Ascending aorta (tissue), 2 donors: ENCODE measurements at places on chromosomes 7 and 10. TPM values are rescaled to one million over a fixed set of nuclear protein-coding genes. Genes with fewer than 3 reads are reported as not detected.
A peak's percentile ranks its signal among the peaks of the same experiment; 100 is the strongest.

GRCh38 chr7:1520539-1521234 lies 9.8 kb upstream of the MAFK start:
- H3K27me3 ChIP-seq, result no peaks in the 10 kb centered on the region
- H3K4me3 ChIP-seq, result no peak overlapping the region

- H3K4me3 ChIP-seq, result no peak overlapping the region
- no peak overlapping the region for H3K27ac ChIP-seq
- DNase-seq, result no peak
- H3K27me3 ChIP-seq, result no peaks in the 10 kb centered on the region
- no peaks in the 10 kb centered on the region for H3K36me3 ChIP-seq
- H3K4me1 ChIP-seq, result no peaks in the 10 kb centered on the region
Observed at GRCh38 chr10:36303896-36304295, 661.8 kb upstream of the FZD8 start.

GRCh38 chr7:964401-965231 lies 10.1 kb upstream of the ADAP1 start:
- peaks cover 28% of the 10 kb centered on the region for H3K36me3 ChIP-seq
- H3K27me3 ChIP-seq, result no peaks in the 10 kb centered on the region
- DNase-seq, result peak; percentile 30
- peak overlapping the region; percentile 87 for H3K27ac ChIP-seq
- H3K4me3 ChIP-seq, result peak overlapping the region; percentile 32

YAE1 gene
- total RNA-seq, result 3.3 TPM

- H3K4me3 ChIP-seq, result no peak overlapping the region
- no peak overlapping the region for H3K27ac ChIP-seq
- peak; percentile 40 for DNase-seq
- H3K4me1 ChIP-seq, result peaks cover 5% of the 10 kb centered on the region
- H3K36me3 ChIP-seq, result no peaks in the 10 kb centered on the region
Observed at GRCh38 chr10:47259466-47259865, 40.5 kb upstream of the GDF10 start.

DNA sequence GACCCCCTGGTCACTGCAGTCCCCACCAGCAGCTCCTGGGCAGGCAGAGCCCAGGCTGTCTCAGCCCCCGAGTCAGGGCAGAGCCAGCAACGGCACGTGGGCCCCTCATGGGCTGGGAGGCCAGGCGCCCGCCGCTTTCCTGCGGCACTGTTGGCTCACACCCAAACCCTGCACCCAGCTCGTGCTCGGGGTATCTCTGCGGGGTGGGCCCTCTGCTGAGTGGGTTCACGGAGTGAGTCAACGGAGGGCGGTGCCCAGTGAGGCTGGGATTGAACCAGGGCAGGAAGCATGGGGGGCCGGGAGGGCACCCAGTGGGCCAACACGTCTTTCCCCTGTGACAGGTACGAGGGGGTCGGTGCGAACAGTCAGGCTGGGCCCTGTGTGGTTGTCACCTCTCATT lies 28.9 kb downstream of the ADAP1 start:
- peaks cover 3% of the 10 kb centered on the region for H3K4me1 ChIP-seq
- no peak overlapping the region for H3K27ac ChIP-seq
- H3K36me3 ChIP-seq, result no peaks in the 10 kb centered on the region
- no peak overlapping the region for H3K4me3 ChIP-seq
- no peak for DNase-seq
- H3K27me3 ChIP-seq, result no peaks in the 10 kb centered on the region

- no peak for DNase-seq
- H3K4me3 ChIP-seq, result no peak overlapping the region
- no peaks in the 10 kb centered on the region for H3K4me1 ChIP-seq
Observed at GRCh38 chr10:61279400-61279799, 173.8 kb downstream of the TMEM26 start.

GRCh38 chr10:94383530-94383929 lies 18.8 kb upstream of the TBC1D12 start:
- no peaks in the 10 kb centered on the region for H3K4me1 ChIP-seq
- no peak for DNase-seq
- no peaks in the 10 kb centered on the region for H3K36me3 ChIP-seq
- H3K4me3 ChIP-seq, result no peak overlapping the region
- no peak overlapping the region for H3K27ac ChIP-seq

PARG gene
- 1.9 TPM for total RNA-seq

GRCh38 chr10:97791824-97792721 lies 20.3 kb upstream of the SFRP5 start:
- H3K4me1 ChIP-seq, result no peaks in the 10 kb centered on the region
- DNase-seq, result peak; percentile 72
- no peak overlapping the region for H3K4me3 ChIP-seq
- H3K27ac ChIP-seq, result no peak overlapping the region
- H3K36me3 ChIP-seq, result no peaks in the 10 kb centered on the region
- H3K27me3 ChIP-seq, result peaks cover 4% of the 10 kb centered on the region

DNA sequence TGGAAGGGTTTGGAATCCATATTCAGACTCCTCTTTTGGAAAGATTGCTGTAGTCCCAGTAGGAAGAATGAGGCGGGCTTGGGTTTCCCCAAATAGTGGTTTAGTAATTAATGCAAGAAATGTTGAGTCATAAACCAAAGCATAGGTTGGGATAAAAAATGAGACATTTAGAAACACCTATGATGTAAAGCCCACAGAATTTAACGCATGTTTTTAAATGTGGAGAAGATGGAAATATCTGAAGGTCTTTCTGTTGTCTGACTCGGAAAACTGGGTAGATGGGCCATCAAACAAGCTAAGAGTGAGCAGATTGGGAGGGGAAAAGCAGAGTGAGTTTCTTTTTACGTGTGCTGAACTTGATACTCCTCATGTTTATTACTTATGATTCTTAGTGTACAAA lies 62.2 kb downstream of the LANCL2 start:
- H3K36me3 ChIP-seq, result peaks cover 7% of the 10 kb centered on the region
- no peak overlapping the region for H3K27ac ChIP-seq
- H3K4me3 ChIP-seq, result no peak overlapping the region
- DNase-seq, result no peak
- no peaks in the 10 kb centered on the region for H3K27me3 ChIP-seq

GRCh38 chr10:30812018-30812851 lies 182.7 kb upstream of the LYZL2 start:
- peak overlapping the region; percentile 93 for H3K27ac ChIP-seq
- DNase-seq, result no peak
- H3K27me3 ChIP-seq, result no peaks in the 10 kb centered on the region
- no peaks in the 10 kb centered on the region for H3K36me3 ChIP-seq

KIAA1549 gene
- 0.11 TPM for total RNA-seq

- no peaks in the 10 kb centered on the region for H3K27me3 ChIP-seq
- DNase-seq, result no peak
- H3K27ac ChIP-seq, result no peak overlapping the region
- no peak overlapping the region for H3K4me3 ChIP-seq
Observed at GRCh38 chr10:47403446-47404318, 19.6 kb upstream of the ZNF488 start.

GOLGA7B gene
- 0.11 TPM for total RNA-seq

DNA sequence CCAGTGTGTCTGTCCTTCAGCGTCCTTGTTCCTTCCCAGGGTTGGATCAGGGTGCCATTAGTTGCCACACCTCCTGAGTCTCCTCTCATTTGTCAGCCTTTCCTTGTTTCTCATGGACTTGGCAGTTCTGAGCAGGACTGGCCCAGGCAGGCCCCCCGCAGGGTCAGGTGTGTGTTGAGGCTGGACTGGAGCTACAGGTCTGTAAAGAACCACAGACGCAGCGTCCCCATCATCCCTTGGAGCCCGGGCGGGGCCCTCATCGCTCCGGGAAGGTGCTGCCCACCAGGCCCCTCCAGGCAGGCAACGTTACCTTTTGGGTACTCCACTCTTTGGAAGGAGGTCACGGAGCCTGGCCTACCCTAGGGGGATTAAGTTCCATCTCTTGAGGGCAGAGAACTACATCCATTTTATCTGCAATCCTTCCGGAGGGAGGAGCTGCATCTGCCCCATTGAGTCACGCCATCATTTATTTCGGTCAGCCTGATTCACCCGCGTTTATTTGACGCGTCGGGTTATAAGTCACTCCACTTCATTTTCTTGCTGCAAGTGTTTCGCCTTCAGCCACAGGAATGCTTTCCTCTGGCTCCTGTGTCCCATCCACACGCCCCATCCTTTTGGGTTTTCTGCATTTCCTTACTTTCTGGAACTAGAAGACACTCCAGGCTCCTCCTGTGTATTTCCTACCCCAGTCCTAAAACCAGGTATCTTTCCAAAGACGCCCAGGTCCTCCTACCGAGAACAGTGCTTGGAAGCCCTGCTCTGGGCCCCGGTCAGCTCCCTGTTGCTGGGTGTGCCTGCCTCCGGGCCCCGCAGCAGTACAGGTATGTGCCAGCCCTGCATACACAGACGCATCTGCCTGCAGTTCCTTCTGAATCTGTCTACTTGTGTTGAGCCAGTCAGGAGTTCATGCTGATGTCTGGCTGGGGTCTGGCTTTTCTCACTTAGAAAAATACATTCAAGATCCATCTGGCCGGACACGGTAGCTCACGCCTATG lies 141.9 kb downstream of the MAD1L1 start:
- H3K27ac ChIP-seq, result no peak overlapping the region
- no peak for DNase-seq
- no peak overlapping the region for H3K4me3 ChIP-seq
- no peaks in the 10 kb centered on the region for H3K27me3 ChIP-seq
- no peaks in the 10 kb centered on the region for H3K4me1 ChIP-seq
- no peaks in the 10 kb centered on the region for H3K36me3 ChIP-seq

GRCh38 chr10:21888959-21889358 lies 114.6 kb downstream of the DNAJC1 start:
- no peak for DNase-seq
- peaks cover 19% of the 10 kb centered on the region for H3K36me3 ChIP-seq
- no peak overlapping the region for H3K27ac ChIP-seq
- no peaks in the 10 kb centered on the region for H3K27me3 ChIP-seq

CDH23 gene
- total RNA-seq, result 40.9 TPM

DNA sequence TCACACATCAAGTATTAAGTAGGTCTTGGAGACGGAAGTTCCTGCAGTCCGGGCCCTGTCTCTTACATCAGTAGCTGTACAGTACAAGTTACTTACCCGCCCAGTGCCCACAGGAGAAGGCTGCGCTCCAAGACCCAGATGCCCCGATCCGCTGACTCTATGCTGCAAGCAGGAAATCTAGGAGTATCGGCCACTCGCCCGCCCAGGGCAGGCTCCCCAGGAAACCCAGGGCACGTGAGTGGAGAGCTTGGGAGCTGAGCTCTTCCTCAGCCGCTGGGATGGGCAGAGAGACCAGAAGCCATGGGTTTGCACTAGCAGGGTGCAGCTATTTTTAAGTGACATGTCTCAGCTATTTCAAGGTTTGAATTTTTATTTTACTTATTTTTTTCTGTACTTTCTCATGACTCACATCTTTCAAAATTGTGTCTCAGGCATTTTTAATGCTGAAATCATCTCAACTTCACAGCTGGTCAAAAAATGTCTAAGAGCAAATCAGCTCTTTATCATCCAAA lies 1.9 kb upstream of the GPER1 start:
- DNase-seq, result no peak
- peak overlapping the region; percentile 22 for H3K27ac ChIP-seq
- H3K4me1 ChIP-seq, result peaks cover 11% of the 10 kb centered on the region

GRCh38 chr7:64300641-64301405 lies 12.9 kb upstream of the ZNF736 start:
- no peak overlapping the region for H3K4me3 ChIP-seq
- no peaks in the 10 kb centered on the region for H3K4me1 ChIP-seq

HMX3 gene
- total RNA-seq, result not detected

LIPJ gene
- not detected for total RNA-seq

PIP4K2A gene
- total RNA-seq, result 34.9 TPM

PPP1R9A gene
- 0.85 TPM for total RNA-seq

DNA sequence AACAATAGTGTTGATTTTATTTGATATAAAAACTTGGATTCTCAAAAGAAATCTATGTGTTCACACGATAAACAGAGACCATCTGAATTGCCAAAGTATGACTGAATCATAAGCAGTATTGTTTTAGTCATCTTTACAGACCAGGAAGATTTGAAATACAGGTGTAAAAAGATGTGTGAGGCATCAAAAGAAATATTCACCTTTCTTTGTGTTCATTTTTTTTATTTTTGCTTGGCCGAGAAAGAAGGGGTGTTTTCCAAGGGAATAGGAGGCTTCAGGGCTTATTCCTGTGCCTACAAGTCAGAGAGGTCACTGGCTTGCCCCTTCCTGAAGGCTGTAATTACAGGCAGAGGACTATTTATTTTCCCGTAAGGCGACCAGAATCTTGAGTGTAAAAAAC lies 37.3 kb downstream of the MET start:
- H3K27me3 ChIP-seq, result no peaks in the 10 kb centered on the region
- H3K4me3 ChIP-seq, result no peak overlapping the region

SEC31B gene
- 9.2 TPM for total RNA-seq

- H3K27ac ChIP-seq, result no peak overlapping the region
- no peaks in the 10 kb centered on the region for H3K27me3 ChIP-seq
- H3K36me3 ChIP-seq, result no peaks in the 10 kb centered on the region
- no peak for DNase-seq
- H3K4me1 ChIP-seq, result no peaks in the 10 kb centered on the region
Observed at GRCh38 chr7:120256344-120257070, 16.5 kb upstream of the KCND2 start.

GRCh38 chr10:114648368-114648767 lies 9.7 kb downstream of the ABLIM1 start:
- no peak overlapping the region for H3K27ac ChIP-seq
- H3K36me3 ChIP-seq, result no peaks in the 10 kb centered on the region
- no peak for DNase-seq

DNA sequence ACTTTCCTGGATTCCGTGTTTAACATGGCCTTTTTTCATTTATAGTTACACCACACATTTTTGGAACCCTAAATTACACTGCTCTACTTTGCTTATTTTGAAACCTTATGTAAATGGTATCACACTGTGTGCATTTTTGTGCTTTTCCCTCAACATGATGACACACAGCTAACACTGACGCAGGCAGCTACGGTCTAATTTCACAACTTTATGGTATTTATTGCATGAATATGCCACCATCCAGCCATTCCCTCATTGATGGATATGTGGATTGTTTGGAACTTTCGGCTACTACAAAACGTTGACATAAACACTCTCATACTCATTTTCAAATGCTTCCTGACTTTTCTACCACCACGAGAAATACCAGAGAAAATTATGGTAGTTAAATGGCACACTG lies 6.9 kb downstream of the PAPOLB start:
- DNase-seq, result no peak
- no peaks in the 10 kb centered on the region for H3K36me3 ChIP-seq
- no peaks in the 10 kb centered on the region for H3K27me3 ChIP-seq
- H3K27ac ChIP-seq, result no peak overlapping the region

DNA sequence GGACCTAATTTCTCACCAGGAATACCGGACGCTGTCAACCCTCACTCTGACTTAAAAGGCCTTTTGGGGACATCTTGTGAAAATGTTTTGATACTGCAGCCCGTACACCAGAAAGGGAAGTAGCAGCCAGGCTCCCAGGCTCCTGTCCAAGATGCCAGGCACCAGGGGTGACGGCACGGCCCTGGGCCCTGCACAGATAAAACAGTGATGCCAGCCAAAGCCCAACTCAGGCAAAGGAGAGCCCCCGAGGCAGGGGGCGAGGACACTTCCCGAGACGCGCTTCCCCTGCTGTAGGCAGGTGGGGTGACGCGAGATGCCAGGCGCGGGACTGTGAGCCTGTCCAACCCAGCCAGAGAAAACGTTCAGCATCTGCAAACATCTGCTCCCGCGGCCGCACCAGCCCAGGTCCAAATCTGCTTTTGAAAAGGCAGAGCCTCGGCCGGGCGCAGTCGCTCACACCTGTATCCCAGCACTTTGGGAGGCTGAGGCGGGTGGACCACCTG lies 15.7 kb downstream of the ZFAND2A start:
- DNase-seq, result no peak
- H3K4me3 ChIP-seq, result no peak overlapping the region
- H3K4me1 ChIP-seq, result peaks cover 3% of the 10 kb centered on the region
